ENCODE measurements at places on chromosomes 4 and X.

- DNase-seq, result no peak
These were observed 18.9 kb downstream of the LETM1 start for GRCh38 chr4:1837069-1837468.

DNA sequence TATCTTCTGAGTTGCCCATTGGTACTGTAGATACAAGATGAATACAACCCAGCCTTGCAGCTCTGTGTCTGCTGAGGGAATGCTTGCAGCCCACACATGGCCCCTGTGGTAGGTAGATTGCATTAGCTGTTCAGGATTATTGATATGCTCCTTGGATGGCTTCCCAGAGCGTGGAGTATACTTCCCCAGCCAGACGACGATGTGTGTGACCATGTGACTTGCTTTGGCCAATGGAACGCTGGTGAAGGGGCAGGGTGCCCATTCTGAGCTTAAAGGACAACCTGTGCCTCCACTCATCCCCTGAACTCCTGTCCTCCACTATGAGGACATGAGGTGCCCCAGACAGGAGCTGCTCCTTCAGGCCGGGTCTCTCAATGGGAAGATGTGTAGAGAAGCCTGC, 23.9 kb upstream of the FGFBP2 start:
- no peak for DNase-seq

GRCh38 chr4:40857956-40858355, 108.2 kb downstream of the NSUN7 start:
- DNase-seq, result no peak

- no peak for DNase-seq
These were observed 20.7 kb upstream of the UGT2B15 start for GRCh38 chr4:68691186-68691585.

GRCh38 chr4:144336633-144337032, 196.1 kb upstream of the GYPA start:
- DNase-seq, result no peak

GRCh38 chr4:48908687-48909086, 2.1 kb upstream of the OCIAD2 start:
- DNase-seq, result no peak

Measured in stomach (tissue), 19 donors.